ENCODE measurements at places on chromosomes 12 and 14. TPM values are rescaled to one million over a fixed set of nuclear protein-coding genes. Genes with fewer than 3 reads are reported as not detected.

LHX5 gene
- polyA plus RNA-seq, result not detected

NOS1 gene
- 5.8 TPM for polyA plus RNA-seq

NAV3 gene
- polyA plus RNA-seq, result 0.61 TPM

NRIP2 gene
- polyA plus RNA-seq, result 1.3 TPM

NYNRIN gene
- 1.2 TPM for polyA plus RNA-seq

RTL1 gene
- not detected for polyA plus RNA-seq

KRT78 gene
- polyA plus RNA-seq, result 0.04 TPM

MSI1 gene
- 0.04 TPM for polyA plus RNA-seq

KRT85 gene
- polyA plus RNA-seq, result not detected

KLRK1 gene
- polyA plus RNA-seq, result 0.09 TPM

EML5 gene
- 0.04 TPM for polyA plus RNA-seq

TRAF3 gene
- polyA plus RNA-seq, result 15.9 TPM

NINJ2 gene
- 11.8 TPM for polyA plus RNA-seq

KRR1 gene
- 32.4 TPM for polyA plus RNA-seq

All from psoas muscle (tissue), 8 donors.